ENCODE measurements at places on chromosomes 13 and 19. TPM values are rescaled to one million over a fixed set of nuclear protein-coding genes. Genes with fewer than 3 reads are reported as not detected.
A peak's percentile ranks its signal among the peaks of the same experiment; 100 is the strongest.

DNA sequence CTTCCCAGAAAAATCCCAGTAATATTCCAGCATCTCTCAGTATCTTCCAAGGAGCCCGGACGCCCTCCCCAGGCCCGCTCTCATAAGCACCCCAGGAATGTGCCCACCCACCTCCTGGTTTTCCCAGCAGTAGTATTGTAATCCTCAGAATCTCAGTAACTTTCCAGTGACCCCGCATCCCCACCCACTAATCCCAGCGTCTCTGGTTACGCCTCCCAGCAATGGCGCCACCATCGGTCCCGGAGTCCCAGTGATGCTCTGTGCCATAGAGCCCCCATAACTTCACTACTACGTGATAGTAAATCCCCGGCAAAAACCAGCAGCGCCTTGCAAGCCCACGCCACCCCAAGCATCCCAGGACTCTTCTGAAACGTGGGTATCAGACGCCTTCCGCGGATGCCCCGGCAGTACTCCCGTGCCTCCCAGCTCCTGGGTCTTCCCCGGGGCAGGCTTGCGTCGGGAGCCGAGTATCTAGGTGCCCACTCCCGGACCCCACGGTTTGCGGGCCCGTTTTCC, 928 bp upstream of the PNPLA6 start:
- DNase-seq = peak; percentile 87
- no peaks in the 10 kb centered on the region for H3K4me1 ChIP-seq
- no peaks in the 10 kb centered on the region for H3K27me3 ChIP-seq

- no peaks in the 10 kb centered on the region for H3K27me3 ChIP-seq
- DNase-seq = peak; percentile 80
- no peaks in the 10 kb centered on the region for H3K36me3 ChIP-seq
- H3K27ac ChIP-seq = no peak overlapping the region
- H3K4me3 ChIP-seq = no peak overlapping the region
- no peaks in the 10 kb centered on the region for H3K4me1 ChIP-seq
Observed at GRCh38 chr13:60431108-60431700, 34.2 kb downstream of the TDRD3 start.

GRCh38 chr19:1103132-1103707, 574 bp upstream of the GPX4 start:
- no peak overlapping the region for H3K4me3 ChIP-seq
- no peak for DNase-seq
- H3K27ac ChIP-seq = peak overlapping the region; percentile 92
- H3K27me3 ChIP-seq = no peaks in the 10 kb centered on the region
- peaks cover 12% of the 10 kb centered on the region for H3K4me1 ChIP-seq

DNA sequence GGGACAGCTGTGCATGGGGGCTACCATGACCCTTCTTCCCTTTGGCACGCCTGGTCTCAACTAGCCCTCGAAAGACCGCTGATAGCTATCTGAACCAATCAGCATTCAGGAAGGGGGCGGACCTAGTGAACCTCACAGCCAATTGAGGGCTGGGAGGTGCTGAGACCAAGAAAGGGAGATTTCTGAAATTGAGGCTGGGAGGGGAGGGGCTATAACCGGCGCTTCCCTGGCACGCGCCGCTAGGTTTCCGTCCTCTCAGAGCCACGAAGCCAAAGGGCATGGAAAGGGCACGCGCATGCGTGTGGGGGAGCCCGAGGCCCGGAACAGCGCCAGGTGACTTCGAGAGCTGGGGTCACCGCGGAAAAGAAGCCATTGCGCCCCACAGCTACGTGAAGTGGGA, 4.2 kb upstream of the PAFAH1B3 start:
- no peaks in the 10 kb centered on the region for H3K27me3 ChIP-seq
- no peak overlapping the region for H3K27ac ChIP-seq
- no peak for DNase-seq
- no peaks in the 10 kb centered on the region for H3K4me1 ChIP-seq

DNA sequence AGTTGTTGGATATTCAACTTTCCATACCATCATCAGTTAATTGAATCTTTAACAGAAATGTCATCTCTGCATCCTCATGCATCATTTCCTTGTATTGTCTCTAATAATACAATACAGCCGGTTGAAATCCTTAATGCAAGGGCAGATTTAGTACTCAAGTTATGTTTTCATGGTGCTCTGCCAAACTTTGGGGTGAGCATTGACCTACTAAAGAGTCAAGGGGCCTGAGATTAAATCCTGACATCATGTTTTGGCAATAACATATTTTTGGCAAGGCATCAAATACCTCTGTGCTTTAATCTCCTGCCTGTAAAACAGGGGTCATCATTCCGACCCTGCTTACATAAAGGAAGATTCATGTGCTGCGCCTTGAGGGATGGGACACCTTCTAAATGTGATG, 42.7 kb upstream of the ABCC4 start:
- no peak overlapping the region for H3K4me3 ChIP-seq
- H3K36me3 ChIP-seq = no peaks in the 10 kb centered on the region
- peak; percentile 67 for DNase-seq

DNA sequence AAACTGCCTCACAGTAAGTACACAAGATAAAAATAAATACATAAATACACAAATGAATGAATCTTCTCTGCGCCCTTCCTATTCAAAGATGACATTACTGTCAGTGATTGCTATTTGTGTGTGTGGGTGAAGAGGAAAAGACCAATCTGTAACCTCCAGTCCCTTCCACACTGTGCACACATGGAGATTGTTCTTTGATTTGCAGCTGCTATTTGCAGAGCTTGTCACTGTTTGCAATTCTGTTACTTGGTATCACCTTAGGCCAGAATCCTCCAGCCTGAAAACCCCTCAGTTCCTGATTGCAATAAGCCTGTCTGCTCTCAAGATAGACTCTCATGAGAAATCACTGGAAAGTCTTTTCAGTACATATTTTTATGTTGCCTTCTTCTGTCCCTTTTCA, 1314.9 kb downstream of the PCDH9 start:
- no peak overlapping the region for H3K4me3 ChIP-seq
- no peaks in the 10 kb centered on the region for H3K27me3 ChIP-seq
- DNase-seq = no peak
- H3K4me1 ChIP-seq = no peaks in the 10 kb centered on the region
- H3K27ac ChIP-seq = no peak overlapping the region

- no peak overlapping the region for H3K4me3 ChIP-seq
- no peak for DNase-seq
- H3K36me3 ChIP-seq = peaks cover 13% of the 10 kb centered on the region
- H3K27ac ChIP-seq = no peak overlapping the region
Observed at GRCh38 chr19:16117594-16118033, 5.9 kb downstream of the RAB8A start.

DNA sequence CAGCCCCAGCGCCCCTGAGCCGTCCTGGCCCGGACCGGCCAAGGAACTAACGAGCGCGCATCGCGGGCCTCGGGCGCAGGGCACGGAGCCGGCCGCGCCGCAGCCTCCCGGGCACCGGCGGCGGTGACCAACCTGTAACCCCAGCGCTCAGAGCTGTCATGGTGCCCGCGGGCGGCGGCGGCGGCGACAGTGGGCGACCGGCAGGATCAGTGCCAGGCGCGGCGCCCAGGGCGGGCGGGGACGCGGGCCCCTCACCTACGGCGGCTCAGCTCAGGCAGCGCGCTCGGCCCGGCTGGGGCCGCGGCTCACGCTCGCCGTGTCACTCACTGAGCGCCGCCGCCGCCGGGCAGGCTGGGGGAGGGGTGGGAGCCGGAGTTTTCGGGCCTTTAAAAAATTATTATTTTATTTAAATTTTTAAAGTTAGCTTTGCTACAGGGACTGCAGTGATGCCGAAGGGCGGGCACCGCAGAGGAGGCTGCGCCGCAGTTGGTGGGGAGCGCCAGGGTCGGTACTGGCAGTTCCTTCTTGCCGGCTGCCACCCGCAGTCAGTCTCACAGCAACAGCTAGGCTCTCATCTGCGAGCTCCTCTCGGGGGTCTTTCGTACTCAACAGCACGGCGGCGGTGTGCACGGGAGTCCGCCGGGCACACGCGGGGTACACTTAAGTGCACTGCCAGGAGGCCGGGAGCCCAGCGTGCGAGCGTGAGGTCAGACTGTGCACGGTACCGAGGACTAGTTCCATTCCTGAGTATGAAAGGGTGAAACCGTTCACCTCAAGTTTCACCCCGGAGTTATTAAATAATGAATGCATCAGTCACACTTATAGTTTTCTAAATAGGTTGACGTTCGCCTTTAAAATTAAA, at the start of gene NALCN:
Gene NALCN (minus strand): TSS at position 328 of the 862 bp plus-strand sequence. CDS start 17,382 bp downstream, outside the sequence.
- peaks cover 5% of the 10 kb centered on the region for H3K4me1 ChIP-seq
- H3K36me3 ChIP-seq = no peaks in the 10 kb centered on the region
- H3K27me3 ChIP-seq = peaks cover 37% of the 10 kb centered on the region
- H3K4me3 ChIP-seq = peak within 1 kb of the TSS; percentile 45
- H3K27ac ChIP-seq = no peak within 1 kb of the TSS

GRCh38 chr19:48118131-48118517, 7.5 kb upstream of the PLA2G4C start:
- H3K4me1 ChIP-seq = no peaks in the 10 kb centered on the region
- no peak overlapping the region for H3K27ac ChIP-seq
- H3K4me3 ChIP-seq = no peak overlapping the region
- H3K27me3 ChIP-seq = no peaks in the 10 kb centered on the region

DNA sequence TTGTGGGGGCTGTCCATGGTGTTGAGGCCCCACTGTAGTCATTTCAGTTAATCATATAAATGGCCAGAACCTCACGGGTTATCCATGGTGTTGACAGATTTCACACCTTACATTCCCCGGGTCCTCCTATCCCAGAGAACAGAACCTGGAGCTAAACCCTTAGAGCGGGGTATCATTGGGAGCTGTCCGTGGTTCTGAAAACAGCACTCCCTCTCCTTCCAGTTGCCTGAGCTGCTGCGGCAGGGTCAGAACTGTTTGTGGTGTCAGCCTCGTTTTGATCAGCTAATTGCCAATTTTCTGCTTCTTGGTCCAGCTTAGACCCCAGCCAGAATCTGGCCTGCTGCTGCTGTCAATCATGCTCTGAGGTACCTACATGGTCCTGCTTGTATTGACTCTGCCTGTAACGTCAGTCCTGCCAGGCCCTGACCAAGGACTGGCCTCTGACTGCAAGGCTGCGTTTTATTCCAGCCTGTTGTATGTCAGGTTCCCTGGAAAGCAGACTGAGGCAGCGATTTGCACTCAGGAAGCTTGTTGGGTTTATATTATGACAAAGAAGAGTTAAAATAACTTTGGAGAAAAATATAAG, 55.8 kb upstream of the KCTD15 start:
- no peak overlapping the region for H3K27ac ChIP-seq
- H3K36me3 ChIP-seq = no peaks in the 10 kb centered on the region
- no peaks in the 10 kb centered on the region for H3K4me1 ChIP-seq
- no peaks in the 10 kb centered on the region for H3K27me3 ChIP-seq

DNA sequence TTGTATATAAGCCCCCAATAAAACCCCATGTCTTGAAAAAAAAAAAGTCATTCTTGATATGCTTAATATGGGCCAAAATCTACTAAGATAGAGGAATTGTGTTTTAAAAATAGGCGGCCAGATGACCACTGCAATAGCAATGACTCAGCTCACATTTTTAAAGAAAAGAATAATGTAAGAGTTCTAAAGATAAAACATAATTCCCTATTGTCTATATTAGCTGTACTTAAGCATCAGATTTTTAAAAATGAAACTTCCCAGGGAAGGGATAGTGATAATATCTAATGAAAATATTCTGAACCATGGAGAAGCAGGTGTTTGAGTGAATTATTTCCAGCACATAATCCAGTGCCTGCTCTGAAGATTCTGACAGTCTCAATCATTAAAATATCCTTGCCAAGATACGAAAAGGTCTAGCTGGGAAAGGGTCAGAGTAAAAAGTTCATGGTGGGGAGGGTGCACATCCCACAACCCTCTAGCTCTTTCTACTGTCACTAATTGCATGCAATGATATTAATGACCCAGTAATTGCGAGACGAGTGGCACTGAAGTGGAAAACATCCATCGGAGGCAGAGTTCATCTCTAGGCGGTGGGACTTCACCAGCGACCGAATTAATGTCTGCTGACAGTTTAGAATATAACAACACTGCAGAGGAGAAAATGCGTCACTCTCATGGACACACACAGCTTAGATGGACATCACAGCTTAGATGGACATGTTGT, 31.6 kb downstream of the EFNB2 start:
- H3K4me1 ChIP-seq = peaks cover 6% of the 10 kb centered on the region
- peaks cover 7% of the 10 kb centered on the region for H3K36me3 ChIP-seq
- H3K27ac ChIP-seq = no peak overlapping the region
- no peak for DNase-seq

- H3K27ac ChIP-seq = no peak overlapping the region
- H3K4me1 ChIP-seq = no peaks in the 10 kb centered on the region
- H3K4me3 ChIP-seq = no peak overlapping the region
- DNase-seq = no peak
Observed at GRCh38 chr13:39777021-39777420, 121.6 kb downstream of the COG6 start.

GRCh38 chr19:29596885-29597525, 9.1 kb upstream of the POP4 start:
- no peak for DNase-seq
- no peak overlapping the region for H3K4me3 ChIP-seq
- no peaks in the 10 kb centered on the region for H3K36me3 ChIP-seq
- H3K27me3 ChIP-seq = peaks cover 8% of the 10 kb centered on the region

DNA sequence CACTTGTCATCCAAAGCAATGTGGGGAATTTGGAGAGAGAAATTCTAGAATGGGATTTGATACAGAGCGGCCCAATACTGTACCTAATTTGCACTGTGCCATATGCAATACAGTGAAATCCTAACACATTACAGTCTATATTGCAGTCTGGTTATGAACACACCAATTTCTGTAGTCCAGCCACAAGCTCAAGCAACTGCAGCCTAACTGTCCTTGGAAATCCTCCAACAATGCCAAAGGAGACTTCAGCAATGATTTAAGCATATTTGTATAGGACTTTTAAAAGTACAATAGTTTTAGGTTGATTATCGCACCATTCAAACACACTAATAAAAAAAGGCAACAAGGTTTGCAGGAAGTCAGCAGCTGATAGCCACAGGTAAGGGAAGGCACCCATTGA, 17.3 kb downstream of the DIAPH3 start:
- no peaks in the 10 kb centered on the region for H3K36me3 ChIP-seq
- H3K27ac ChIP-seq = no peak overlapping the region
- DNase-seq = no peak
- no peak overlapping the region for H3K4me3 ChIP-seq
- H3K27me3 ChIP-seq = no peaks in the 10 kb centered on the region

GRCh38 chr13:46377554-46377953, 9.5 kb downstream of the RUBCNL start:
- DNase-seq = no peak
- no peak overlapping the region for H3K27ac ChIP-seq
- H3K4me1 ChIP-seq = no peaks in the 10 kb centered on the region
- H3K36me3 ChIP-seq = no peaks in the 10 kb centered on the region
- no peak overlapping the region for H3K4me3 ChIP-seq

Gene PALM
- 33.5 TPM for total RNA-seq

Gene ZNF491
- 4.9 TPM for total RNA-seq

Gene RFXAP
- 5.4 TPM for total RNA-seq

Gene IGSF23
- total RNA-seq = not detected

Gene ATP12A
- 0.40 TPM for total RNA-seq

Gene SUPT5H
- total RNA-seq = 105 TPM

Gene ZNF14
- 4.3 TPM for total RNA-seq

Gene TMEM38A
- total RNA-seq = 6.2 TPM

Gene LAIR1
- total RNA-seq = 123 TPM

Gene FXYD1
- total RNA-seq = 27.5 TPM

Gene RFXANK
- total RNA-seq = 97.6 TPM

Gene IL4I1
- total RNA-seq = 3.6 TPM

Gene KLF1
- total RNA-seq = 3.0 TPM
